ENCODE measurements at places on chromosomes 5 and 9.

GRCh38 chr5:176166427-176166826, 71.8 kb upstream of the SIMC1 start:
- peak; percentile 33 for DNase-seq

- peak; percentile 88 for DNase-seq
Measured at GRCh38 chr9:99820685-99821395, 845 bp upstream of the NR4A3 start.

DNA sequence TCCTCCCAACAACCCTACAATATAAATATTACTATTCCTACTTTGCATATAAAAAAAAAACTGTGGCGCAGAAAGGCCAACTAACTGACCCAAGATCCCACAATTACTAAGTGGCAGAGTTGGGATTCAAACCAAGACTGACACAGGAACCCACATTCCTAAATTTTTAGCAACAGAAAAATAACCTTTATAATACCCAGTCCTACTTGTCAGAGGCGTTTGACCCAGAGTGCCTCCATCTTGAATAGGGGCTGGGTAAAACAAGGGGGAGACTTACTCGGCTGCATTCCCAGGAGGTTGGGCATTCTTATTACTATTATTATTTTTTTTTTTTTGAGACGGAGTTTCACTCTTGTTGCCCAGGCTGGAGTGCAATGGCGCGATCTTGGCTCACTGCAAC, 2.0 kb upstream of the SLC30A5 start:
- DNase-seq, result no peak

DNA sequence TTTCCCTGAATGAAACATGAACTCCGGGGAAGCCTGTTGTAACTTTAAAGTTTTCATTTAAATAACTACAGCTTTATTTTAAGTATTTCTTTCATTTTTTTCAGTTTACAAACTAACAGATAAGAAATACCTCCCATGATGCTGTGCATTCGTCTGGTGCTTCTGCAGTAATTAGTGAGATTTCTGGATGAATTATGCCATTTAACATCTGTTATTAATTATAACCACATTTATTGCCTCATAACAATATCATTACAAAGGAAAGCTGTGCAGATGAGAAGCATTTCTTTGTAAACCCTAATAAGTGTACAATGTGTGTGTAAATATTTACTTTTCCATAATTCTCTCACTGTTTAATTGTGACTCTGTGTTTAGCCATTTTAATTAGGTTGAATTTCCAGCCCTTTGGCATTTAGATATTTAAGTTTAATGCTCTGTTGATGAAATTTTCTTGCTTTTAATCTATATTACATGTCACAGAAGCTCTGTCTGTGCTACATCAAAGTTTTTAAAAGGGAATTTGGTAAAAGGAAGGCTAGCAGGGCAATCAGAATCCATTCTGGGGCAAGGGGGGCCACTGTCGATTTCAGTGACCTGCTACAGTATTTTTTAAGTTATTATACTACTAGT, 418.0 kb downstream of the SPATA31D1 start:
- DNase-seq, result no peak

- DNase-seq, result peak; percentile 94
Measured at GRCh38 chr5:159094745-159095144, 5.0 kb downstream of the EBF1 start.

DNA sequence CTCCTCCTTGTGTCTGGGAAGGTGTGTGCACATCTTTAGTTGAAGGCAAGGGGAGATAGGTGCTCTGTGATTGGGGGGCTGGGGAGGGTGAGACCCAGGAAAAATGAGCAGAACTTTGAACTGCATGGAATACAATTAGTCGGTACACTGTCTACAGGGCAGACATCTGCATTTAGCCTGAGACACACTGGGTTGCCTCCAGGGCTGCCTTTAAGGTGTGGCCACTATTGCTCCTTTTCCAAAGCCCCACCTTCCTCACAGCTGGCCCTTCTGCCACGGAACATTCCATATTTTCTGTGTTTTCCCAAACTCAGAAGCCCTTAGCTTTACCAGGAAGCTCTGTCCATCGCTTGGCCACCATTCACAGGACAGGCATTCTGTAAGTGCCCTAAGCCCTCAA, 247.9 kb downstream of the HSPA4 start:
- no peak for DNase-seq

DNA sequence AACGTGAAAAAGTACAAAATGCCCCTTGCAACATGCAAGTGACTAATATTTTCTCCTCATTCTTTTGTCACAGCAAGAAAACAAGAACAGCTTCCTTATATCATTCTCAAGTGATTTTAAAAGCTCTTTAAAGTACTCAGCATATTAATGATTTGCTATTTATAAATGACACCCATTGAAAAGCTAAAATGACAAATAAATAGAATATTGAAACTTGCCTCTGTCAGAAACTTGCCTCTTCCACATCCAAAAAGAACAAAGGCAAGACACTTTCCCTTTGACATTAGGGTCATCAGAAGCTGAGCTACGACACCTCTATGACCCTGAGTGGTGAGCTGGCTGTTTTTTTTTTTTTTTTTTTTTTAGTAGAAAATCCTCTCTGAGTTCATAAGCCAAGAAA, 339.6 kb upstream of the ITGA1 start:
- DNase-seq, result no peak

GRCh38 chr5:176570044-176570443, 20.9 kb downstream of the CDHR2 start:
- peak; percentile 61 for DNase-seq

DNA sequence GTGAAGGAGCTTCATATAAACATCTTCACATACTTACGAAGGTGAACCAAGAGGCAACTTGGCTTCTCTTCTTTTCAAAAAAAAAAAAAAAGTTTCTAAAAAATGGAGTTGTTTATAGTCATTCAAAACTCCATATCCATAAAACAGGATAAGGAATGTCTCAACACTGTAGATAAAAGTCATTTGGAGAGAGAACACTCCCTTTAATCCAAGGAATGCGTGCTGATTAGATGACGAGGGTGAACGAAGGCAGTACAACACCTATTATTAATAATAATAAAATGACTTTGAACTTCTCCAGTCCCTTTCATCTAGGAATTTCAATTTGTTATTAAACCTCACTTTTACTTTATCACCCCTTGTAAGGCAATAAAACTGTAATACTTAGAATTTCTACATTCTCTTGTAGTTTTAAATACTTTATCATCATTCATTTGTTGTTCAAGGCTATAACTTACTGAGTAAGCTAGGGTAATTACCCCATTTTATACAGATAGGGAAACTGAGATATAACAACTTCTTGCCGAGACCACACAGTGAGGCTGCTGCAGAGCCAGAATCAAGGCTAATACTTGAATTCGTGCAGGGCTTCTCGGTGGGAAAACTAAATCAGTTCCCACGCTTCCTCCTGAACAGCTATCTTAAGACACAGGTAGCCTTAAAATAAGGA, 377.1 kb downstream of the EFNA5 start:
- no peak for DNase-seq

DNA sequence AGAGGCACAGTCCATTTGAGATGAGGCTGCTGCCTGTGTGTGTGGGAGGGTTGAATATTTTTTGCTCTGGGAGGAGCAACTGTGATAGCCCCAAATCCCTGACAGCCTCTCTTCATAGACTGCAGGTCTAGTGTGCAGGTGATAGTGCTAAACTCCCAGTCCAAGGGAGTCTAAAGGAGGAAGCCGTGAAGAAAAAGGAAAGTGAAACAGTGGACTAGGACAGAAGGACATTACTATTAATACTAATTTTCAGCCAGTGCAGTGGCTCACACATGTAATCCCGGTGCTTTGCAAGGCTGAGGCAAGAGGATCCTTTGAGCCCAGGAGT, 295.0 kb downstream of the PDE4D start:
- no peak for DNase-seq

GRCh38 chr9:104279535-104280177, 185.5 kb downstream of the SMC2 start:
- peak; percentile 69 for DNase-seq

DNA sequence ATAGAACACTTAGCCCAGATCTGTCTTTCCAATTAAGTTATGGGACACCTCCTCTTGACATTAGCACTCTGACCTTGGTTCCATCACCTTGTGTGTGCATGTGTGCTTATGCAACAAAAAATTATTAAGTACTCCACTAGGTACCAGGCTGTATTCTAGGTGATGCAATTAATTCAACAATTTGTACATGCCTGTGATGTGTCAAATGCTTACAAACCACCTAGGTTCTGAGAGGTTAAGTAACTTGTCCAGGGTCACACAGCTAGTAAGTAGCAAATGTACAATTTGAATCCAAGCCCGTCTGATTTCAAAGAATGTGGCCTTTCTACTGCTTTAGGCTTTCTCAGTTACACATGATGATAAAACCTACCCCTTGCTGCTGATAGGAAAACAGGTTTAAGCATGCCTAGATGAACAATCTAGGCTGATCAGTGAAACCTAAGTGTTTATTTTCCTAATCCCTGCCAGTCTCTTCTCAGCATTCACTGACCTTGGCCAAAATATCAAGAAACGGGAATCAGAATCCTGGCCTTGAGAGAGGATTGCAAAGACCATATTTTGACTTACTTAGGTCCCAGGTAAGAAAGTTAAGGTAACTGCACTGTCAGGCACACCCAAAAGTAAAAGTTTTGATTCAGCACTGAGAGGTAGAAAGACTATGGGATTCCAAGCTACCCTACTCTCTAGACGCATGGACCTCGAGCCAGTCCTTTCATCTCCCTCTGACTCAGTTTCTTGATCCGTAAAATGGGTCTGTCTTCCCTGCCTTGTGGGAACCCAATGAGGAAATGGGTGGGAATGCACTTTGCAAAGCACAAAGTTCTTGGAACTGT, 1.0 kb downstream of the TBC1D2 start:
- no peak for DNase-seq

DNA sequence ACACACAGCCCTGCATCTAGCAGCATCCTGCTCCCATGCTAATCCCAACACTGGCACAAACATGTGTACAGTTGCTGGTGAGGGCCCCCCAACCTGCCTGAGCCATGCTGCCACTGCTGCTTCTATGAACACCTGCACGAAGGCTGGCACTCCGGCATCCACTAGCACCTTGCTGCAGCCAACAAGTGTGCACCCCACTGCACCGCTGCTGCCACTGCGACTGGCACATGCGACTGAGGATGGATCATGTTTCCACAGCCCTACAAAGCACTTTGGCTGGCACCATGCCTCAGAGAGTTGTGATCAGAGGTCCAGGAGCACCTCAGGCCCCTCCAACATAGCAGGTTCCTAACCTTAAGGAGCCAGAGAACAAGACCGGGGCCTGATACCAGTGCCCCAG, 7.8 kb upstream of the PDCD1LG2 start:
- DNase-seq, result no peak

DNA sequence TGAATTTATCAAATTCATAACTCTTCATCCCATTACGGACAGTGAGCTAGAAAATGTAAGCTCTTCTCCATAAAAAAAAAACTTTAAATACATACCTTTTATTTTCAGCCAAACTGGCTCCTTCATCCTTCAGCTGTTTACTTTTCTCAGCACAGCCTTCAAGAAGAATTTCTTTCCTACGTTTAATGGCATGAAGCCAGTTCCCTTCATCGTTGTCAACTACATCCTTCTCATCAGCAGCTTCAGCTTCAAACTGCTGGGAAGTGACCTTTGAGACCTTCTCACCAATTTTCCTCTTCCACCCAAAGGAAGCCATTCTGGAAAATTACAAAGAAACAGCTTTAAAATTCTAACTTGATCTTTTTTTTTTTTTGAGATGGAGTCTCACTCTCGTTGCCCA, 9.1 kb downstream of the TTC33 start:
- peak; percentile 37 for DNase-seq

Data from cardiac fibroblast (primary cell).